ENCODE measurements at places on chromosomes 1 and 21.

GRCh38 chr1:154463512-154463990 lies 38.5 kb upstream of the TDRD10 start:
- DNase-seq = peak; percentile 45

DNA sequence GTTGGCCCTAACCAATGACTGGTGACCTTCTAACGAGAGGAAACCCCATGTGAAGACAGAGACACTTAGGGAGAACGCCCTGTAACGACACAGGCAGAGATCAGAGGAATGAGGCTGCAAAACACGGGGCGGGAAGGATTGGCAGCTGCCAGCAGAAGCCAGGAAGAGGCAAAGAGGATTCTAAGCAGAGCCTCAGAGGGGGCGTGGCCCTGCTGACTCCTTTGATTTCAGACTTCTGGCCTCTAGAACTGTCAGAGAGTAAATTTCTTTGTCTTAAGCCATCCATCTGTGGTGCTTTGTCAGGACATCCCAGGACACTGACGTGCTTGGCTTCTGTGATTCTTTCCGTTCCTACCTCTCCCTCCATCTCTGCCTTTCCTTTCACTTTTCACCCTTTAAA lies 79.3 kb downstream of the SH3BGR start:
- DNase-seq = no peak

DNA sequence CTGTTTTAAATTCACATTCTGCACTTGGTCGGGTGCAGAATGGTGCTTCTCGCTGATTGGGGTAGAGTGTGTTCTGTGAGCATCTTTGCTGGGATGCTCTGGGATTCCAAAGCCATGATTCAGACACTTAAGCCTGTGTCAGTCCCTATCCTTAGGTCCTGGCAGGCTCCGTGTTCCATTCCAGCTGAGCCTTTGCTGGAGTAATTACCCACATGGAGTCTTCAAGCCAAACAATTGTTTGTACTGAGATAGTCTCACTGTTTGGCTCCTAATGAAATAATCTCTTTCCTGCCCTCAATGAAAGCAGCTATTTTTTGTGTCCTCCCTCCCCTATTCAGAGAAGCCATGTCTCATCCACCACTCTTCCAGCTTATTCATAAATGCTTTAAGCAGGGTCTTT lies 18.7 kb downstream of the SMAP2 start:
- DNase-seq = no peak

GRCh38 chr1:162561616-162562469 lies at the start of gene UAP1:
TSS of gene UAP1 (plus strand) at chr1:162561722. CDS start at chr1:162566069, 4,347 bp downstream.
- no peak for DNase-seq

GRCh38 chr21:38859852-38860251 lies 54.1 kb downstream of the ETS2 start:
- DNase-seq = no peak

GRCh38 chr1:109725510-109725909 lies 13.5 kb downstream of the GSTM5 start:
- no peak for DNase-seq

DNA sequence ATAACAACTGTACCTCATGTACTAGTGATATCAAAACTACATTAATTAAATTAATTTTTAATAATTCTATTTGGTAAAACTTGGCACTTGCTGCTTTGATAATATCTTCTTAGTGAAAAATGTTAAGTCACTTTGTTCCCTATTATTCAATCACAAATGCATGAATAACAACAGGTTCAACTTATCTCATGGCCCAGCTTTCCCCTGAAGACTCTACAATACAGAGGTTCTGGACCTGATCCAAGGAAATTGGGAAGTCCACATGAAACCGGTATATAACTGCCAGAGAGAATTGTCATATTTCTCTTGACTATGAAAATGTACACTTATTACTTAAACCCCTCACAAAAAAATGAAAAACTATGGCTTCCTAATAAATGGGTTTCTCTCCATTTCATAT lies 33.9 kb upstream of the PTPRC start:
- no peak for DNase-seq

DNA sequence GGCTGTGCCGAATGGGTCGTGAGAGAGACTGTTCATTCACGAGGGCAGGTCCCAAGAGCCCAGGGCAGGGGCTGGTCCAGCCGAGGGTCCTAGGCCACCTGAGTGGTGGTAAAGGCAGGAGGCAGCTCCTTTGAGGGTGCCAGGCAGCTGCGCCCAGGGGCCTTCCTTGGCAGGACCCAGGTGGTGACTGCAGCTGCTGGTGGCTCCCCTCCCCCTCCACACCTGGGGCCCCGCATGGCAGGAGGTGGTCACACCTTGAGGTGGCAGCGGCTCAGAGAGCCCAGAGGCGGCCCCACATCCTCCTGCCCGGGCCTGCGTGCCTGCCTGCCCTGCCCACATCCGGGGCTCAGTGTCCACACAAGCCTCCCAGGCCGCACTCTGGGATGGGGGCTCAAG lies 9.8 kb upstream of the PLCH2 start:
- no peak for DNase-seq

- DNase-seq = no peak
Measured at GRCh38 chr1:23466423-23466989, 17.5 kb downstream of the ASAP3 start.

DNA sequence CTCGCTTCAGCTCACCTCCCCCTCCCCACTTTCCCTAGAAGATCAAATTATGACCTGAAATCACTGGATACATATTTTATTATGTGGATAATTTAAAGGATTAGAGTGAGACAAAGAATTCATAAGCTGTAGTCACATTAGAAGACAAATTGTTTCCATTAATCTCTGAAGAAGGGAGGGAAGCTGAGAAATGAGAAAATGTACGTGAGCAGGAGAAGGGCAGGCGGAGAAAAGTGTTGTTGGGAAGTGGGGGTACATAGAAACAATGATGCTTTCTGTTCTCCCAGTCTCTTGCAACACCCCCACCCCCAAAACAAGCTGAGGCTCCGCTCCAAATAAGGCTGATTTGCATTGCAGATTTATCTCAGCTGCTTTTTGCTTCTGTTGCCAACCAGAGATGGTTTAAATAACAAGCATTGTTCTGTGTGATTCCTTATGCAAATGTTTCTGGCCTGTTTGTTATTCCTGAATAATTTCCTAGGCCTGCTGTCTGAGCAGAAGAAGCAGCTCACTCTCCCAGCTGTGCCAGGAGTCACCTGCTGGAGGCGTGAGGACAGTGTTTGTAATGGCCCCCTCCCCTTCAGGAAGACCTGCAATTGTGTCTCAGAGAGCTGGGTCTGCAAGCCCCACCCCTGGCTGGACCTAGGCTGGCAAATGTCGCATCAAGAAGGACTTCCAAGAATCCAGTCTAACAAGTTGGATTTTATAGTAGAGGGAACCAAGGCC lies 121.8 kb upstream of the TNR start:
- DNase-seq = no peak

GRCh38 chr1:44371206-44371605 lies 16.1 kb upstream of the ERI3 start:
- no peak for DNase-seq

GRCh38 chr1:113046569-113046968 lies 26.4 kb upstream of the LRIG2 start:
- DNase-seq = no peak

- DNase-seq = no peak
Measured at GRCh38 chr1:117747605-117748004, 141.8 kb downstream of the TENT5C start.

DNA sequence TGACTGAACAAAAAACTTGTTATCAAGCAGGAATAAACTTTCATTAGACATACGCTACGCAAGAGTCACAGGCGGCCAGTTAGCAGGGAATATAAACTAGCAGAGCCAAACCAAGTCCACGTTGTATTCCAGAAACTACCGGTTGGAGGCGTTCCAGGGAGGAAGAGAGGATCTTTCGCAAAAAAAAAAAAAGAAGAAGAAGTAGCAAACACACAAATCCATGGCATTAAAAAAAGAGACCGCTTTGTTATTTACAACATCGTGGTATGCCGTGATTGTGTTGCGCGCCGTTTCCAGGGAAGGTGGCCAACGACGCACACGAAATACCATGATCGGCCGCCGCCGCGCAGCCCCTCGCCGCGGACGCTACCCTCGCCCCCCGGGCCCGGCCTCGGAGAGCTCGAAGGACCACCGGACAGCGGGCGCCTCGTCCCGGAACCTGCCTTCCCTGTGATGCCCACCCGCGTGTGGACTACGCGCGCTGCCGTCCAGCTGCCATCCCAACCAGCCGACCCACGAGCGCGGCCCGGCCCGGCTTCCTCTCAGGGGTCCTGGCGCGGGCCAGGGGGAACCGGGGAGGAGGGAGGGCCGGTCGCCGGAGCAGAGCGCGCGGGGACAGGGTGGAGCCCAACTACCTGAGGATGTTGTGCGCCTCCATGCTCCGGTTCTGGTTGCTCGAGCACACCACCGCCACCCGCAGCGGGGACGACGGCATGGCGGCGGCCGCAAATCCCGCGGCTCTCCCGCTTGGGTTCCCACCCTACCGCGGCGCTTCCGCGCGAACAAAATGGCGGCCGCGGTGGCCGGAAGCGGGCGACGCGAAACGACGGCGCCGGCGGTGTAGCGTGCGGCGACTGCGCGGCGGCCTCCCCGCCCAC lies 581 bp downstream of the SSU72 start:
- DNase-seq = peak; percentile 81

DNA sequence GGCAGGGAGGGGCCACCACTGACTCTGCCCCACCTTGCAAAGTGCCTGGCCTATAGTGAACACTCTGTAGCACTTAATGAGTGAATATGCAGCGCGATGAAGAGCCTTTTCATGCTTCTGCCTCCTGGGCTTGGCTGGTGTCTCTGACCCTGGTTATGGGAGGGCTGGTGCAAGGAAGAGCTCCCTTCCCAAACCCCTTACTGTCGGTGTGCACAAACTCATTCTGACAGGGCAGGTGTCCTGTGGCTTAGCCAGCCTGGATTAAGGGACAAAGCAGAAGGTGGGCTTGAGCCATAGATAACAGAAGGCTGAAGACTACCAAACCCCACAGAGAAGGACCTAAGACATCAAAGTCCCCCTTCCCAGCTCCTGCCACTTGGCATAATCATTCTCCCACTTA lies 2.0 kb upstream of the NCMAP start:
- no peak for DNase-seq

Measured in activated CD4-positive, CD25-positive, alpha-beta regulatory T cell treated with anti-CD3 and anti-CD28 coated beads, Interleukin-2, amount 50 U/mL, for 72 hours (primary cell).